ENCODE measurements at places on chromosomes 4 and X.

DNA sequence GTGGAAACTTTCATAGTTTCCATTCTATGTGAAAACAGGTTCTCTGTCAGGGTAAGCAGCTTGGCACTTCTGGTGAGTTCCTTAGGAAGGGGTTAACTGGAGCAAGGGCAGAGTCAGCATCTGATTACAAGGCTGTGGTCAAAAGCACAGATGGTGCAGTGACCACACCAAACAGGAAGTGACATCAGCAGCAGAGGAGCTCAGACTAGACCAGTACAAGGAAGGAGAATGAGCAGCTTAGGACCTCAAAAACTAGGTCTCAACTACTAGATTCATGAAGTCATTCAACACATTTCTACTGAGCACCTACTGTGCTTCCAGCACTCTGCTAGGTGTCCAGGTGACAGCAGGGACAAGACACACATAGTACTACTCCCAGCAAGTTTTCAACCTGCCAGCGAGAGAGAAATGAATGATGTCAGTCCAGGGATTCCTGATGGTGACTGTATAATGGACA, 130.2 kb downstream of the AMELX start:
- DNase-seq = no peak

DNA sequence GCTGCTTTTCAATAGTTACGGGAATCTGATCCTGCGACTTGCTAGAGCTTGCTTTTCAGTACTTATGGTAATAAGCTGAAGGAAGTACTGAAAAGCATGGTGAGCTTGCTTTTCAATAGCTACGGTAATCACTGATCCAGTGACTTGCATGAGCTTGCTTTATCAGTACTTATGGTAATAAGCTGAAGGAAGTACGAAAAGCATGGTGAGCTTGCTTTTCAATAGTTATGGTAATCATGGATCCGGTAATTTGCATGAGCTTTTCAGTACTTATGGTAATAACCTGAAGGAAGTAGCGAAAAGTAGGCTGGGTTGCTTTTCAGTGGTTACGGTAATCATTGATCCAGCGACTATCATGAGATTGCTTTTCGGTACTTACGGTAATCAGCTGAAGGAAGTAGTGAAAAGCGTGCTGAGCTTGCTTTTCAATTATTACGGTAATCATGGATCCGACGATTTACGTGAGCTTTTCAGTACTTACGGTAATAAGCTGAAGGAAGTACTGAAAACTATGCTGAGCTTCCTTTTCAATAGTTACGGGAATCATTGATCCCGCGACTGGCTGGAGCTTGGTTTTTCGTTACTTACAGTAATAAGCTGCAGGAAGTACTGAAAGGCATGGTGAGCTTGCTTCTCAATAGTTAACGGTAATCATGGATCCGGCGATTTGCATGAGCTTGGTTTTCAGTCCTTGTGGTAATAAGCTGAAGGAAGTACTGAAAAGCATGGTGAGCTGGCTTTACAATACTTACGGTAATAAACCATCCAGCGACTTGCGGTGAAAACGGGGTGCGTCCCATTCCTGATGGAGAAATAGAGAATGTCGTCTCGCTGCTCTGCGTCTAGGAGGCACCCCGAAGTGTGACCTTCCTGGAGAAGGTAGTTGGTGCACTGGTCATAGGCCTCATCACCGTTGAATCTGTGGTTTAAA, 6.5 kb downstream of the CRLF2 start:
- peak; percentile 48 for DNase-seq

DNA sequence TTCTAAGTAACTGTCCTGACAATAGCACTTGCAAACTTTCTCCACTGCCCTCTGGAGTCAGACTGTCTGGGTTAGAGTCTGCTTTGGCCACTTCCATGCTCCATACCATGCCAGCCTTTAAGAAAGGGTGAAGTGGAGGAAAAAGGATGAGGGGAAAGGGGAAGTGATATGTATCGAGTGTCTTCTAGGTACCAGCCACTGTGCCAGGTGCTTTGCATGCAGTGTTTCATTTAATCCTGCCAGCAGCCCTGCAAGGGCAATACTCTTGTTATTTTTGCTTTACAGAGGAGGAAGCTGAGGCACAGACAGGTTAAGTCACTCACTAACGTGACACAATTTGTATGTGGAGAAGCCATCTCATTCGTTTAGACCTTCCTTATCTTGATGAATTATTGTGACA, 55.6 kb downstream of the RTL9 start:
- DNase-seq = no peak

DNA sequence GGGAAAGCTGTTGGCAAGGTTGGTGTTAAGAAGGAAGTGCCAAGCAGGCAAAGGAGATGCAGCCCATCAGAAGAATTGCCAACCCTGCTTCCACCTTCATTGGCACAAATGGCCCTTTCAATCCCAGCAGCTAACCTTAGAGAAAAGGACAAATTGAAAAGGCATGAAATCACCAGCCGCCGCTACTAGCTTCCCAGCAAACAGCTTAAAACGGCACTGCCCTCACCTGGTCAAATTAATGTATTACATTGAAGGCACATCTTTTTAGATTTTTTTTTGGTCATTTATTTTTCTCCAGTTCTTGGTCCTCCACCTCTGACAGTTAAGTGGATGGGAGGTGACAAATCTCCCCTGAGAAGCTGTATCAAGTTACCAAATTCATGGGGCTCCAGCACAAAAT, 51.0 kb upstream of the NHSL2 start:
- DNase-seq = peak; percentile 52

GRCh38 chr4:128633067-128633466, 176.4 kb upstream of the JADE1 start:
- no peak for DNase-seq

DNA sequence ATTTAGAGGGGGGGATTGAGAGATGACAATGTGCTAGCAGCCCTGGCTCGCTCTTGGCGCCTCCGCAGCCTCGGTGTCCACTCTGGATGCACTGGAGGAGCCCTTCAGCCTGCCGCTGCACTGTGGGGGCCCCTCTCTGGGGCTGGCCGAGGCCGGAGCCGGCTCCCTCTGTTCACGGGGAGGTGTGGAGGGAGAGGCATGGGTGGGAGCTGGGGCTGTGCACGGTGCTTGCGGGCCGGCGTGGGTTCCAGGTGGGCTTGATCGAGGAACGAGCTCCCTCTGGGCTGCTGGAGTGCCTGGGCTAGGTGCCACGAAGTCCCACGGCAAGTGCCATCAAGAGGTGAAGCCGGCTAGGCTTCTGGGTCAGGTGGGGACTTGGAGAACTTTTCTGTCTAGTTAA, 6.9 kb downstream of the C4orf46 start:
- DNase-seq = no peak

GRCh38 chr4:41146716-41147506, 67.4 kb downstream of the APBB2 start:
- DNase-seq = no peak

- DNase-seq = no peak
Measured at GRCh38 chrX:150326541-150327247, 36.4 kb upstream of the MAMLD1 start.

DNA sequence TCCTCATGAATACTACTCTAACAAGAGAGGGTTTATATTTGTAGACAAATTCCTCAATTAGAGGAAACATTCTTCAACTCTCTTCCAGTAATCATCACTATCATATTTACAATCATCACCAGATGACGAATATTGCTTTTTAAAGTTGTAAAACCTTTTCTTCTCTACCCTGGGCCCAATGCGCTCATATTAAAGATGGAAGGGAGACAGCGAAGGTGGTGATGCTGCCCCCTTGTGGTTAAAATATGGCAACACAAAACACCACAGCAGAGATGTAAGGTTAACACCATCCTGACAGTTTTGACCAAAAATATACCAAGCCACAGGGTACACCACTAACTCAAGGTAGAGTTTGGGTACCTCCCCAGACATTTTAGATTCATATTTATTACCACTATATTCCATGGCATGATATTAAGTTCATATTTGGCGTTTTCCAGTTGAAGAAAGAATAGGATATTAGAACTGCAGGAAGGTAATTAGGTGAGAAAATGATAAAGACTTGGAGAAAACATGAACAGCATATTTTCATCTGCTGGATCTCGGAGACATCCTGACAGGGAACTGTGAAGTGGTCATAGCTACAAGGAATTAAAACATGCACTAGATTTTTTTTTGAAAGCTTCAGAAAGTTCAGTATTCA, 72.8 kb downstream of the SLC9A7 start:
- DNase-seq = peak; percentile 59

DNA sequence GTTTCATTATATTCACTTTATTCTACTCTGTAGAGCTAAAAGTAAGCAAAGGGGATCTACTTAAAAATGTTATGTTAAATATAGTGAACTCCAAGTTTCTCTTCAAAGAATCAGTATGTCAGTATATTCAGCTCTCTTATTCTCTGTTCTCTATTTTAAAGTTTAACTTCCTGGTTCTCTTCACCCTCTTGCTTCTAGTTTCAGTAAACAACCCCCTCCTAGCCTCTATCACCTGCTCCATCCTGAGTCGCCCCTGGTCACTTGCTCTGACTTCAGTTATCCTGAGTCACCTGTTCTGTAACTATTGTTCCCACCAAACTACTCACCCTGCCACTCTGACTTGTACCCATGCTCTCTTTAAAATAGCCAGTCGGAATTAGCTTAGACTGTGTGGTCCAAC, 180.9 kb upstream of the AADAT start:
- DNase-seq = no peak

- no peak for DNase-seq
Measured at GRCh38 chr4:163536091-163536490, 41.6 kb downstream of the TMA16 start.

DNA sequence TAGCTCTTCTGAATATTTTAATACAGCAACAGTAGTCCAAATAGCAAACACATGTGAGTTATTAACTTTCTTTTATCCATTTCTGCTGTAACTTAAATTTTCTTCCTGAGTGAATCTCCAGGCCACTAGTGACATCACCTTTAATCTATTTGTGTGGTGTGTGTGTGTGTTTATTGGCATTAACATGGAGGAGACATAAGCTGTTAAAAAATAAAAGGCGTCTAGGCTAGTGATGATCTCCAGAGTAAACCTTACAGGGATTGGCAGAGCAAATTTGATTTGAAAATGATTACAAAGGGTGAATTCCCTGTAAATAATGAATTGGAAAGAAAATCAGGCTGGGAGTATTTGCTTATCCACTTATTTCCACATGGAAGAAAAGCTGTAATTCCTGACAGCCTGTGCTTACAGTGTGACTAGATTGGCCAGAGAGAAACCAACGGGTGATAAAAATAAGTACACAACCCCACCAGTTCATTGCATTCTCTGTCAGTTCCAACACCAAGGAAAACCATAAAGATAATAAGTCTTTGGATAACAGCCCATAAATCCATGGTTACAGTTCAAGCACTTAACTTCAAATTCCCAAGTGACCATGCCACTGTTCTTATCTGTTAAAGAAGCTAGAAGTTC, 186.1 kb downstream of the ENOX2 start:
- no peak for DNase-seq

DNA sequence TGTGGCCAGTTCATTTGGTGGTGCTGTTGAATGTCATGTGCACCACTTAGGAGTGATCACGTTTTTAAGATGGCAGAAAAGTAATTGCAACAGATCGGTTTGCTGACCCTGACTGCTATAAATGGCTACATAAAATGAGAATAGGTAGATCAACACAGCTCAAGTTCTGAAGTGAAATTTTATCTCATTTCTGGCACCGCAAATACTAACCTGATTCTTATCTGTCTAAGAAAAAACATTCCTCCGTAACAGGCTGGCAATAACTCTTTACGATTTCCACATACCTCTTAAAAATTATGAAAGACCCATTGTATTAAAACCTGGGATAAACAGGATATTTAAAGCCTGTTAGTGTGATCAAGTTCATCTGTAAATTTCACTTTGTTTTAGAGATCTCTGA, 387.5 kb downstream of the PDGFC start:
- no peak for DNase-seq

GRCh38 chr4:139815778-139816601, 150.4 kb downstream of the MGST2 start:
- no peak for DNase-seq

DNA sequence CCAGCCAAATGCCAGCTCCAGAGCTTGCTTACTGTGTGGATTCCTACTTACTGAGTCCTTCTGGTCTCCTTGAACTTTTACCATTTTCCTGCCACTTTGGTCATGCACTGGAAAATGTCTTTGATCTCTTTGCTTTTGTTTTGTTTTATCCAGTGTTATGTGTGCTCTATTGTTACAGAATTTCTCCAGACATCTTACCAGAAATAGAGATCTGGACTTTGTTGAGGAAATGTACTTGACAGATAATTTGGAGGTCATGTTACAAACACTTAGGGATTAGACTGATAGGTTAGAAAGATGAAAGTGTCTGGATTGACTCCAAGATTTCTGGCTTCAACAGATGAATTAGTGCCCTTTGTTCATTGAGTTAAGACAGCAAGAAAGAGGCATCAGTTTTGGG, 5.7 kb upstream of the ZNF330 start:
- DNase-seq = no peak

- no peak for DNase-seq
Measured at GRCh38 chr4:22070256-22070655, 121.7 kb upstream of the KCNIP4 start.

DNA sequence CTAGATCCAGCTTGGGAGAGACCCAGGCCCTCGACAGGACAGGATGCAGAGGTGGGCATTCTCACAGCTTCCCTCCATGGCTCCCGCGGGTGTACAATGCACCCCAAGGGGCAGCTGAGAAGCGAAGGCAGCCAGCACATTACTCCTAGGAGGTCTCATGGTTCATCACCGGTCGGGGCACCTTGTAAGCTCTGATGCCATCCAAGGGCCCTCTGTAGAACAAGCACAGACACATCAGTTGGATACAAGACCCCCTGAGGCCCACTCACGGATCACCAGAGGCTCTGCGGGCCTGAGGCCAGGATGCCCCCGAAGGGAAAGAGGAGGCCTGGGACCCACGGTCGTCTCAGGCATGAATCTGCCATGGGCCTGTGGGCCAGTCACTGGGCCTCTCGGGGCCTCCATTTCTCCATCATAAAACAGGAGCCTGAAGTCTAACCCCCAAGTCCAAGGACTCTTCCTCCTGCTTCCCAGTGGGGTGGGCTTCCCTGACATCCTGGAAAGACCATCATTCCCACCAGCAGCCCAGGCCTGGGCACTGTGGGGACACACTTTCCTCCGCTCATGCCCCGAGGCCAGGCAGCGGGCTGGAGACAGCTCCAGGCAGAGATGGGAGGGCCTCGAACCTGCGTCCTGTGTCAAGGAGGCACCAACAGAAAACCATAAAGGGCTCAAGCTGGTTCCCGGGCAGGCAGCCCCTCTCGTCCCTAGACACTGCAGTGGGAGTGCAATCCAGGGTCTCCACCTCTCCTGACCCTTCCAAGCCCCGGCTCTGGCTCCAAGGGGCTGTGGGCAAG, 20.1 kb downstream of the HMX1 start:
- DNase-seq = no peak

- DNase-seq = peak; percentile 33
Measured at GRCh38 chr4:1113311-1114009, at the start of gene RNF212. TSS of gene RNF212 (minus strand) at chr4:1113564. CDS start at chr4:1113464, 100 bp downstream.

DNA sequence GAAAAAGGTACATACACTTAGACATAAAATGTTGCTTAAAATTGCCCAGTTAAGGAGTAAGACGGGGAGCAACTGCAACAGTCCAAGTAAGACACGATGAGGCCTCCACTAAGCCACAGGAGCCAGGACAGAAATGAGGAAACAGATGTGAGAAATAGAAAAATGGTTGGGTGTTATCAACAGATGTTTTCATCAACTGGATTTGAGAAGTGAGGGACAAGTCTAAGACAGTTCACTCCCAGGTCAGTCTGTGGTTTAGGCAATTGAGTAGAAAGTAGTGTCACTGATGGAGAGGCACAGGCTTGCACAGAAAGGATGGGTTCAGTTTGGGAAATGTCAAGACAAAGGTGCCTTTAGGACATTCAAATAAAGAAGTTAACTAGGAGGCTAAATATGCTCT, 23.5 kb upstream of the PHF8 start:
- DNase-seq = no peak

GRCh38 chr4:128871948-128872347, 62.4 kb downstream of the JADE1 start:
- no peak for DNase-seq

- DNase-seq = peak; percentile 38
Measured at GRCh38 chr4:110198435-110199416, at the start of gene ELOVL6. TSS of gene ELOVL6 (minus strand) at chr4:110198615. CDS start at chr4:110198335, 280 bp downstream.

Measured in activated CD4-positive, alpha-beta T cell treated with anti-CD3 and anti-CD28 coated beads, Interleukin-2, amount 10 ng/mL, durations not matched to agents 7 days and 5 days (primary cell).